Stimulated activated CD4-positive, alpha-beta T cell treated with anti-CD3 and anti-CD28 coated beads, Interleukin-1b, Interleukin-23, amount 100 ng/mL, for 1 hour (primary cell): ENCODE measurements at places on chromosomes 12 and 14.

GRCh38 chr12:4025181-4026019 lies 152.2 kb upstream of the PARP11 start:
- DNase-seq: no peak

DNA sequence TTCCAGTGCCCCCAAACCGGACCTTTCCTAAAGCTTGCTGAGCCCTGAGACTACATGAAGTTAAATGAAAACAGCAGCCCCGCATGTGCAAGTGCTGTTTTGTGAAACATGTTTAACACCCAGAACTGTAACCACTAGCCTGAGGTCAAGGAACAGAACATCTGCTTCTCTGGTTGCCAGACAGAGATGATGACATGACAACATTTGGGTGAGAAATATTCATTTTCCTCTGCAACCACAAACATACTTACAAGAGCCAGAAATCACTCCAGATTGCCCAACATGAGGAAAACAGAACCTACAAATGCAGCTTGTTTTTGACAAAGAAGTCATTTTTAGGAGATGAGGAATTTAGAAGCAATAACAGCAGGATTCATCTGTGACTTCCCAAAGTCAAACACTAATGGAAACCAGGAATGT lies 110.4 kb downstream of the BCAT1 start:
- no peak for DNase-seq

- no peak for DNase-seq
Observed at GRCh38 chr12:50707396-50707795, 56.5 kb upstream of the ATF1 start.

- DNase-seq: no peak
Observed at GRCh38 chr12:126953365-126953889, 1313.5 kb upstream of the TMEM132C start.

DNA sequence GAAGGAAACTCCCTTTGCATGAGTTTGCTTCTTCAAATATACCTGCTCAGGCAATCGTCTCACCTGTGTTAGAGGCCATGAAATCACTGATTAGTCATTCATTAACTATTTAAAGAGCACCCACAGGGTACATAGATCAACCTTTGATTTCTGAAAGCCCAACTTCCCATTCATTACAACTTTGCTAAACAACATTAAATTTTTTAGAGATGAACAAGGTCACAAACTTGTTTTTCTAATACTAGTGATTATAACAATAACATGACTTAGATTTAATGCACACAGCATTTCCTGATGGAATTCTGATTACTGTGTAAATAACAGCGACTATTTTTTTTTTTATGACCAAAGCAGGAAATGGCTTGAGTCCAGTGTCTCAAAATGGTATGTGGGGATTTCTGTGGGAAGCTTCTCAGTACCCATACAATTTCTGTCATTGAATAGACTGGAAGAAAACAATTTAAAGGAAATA lies 5.4 kb upstream of the ERO1A start:
- no peak for DNase-seq

- no peak for DNase-seq
Observed at GRCh38 chr12:130538343-130539095, 177.6 kb downstream of the RIMBP2 start.

GRCh38 chr12:116547955-116548501 lies 11.2 kb upstream of the MAP1LC3B2 start:
- DNase-seq: no peak

DNA sequence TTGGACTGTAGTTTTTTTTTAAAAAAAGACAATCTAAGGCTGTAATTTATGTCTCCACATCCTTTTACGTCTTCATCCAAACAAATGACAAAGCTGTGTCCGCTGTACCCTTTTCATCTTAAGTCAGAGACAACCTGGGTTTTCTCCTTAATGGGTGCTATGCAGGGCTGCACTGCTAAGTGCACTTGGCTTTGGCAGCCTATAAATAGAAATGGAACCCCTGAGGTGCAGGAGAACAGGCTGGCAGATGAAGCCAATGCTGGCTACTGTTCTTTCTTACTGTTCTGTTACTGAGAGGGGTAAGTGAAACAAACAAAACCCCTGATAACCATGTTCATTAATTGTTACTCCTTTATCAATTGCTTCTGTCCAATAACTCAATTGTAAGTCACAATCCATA lies 47.1 kb upstream of the KICS2 start:
- DNase-seq: no peak

GRCh38 chr14:105299654-105300541 lies 903 bp downstream of the BRF1 start:
- DNase-seq: no peak

DNA sequence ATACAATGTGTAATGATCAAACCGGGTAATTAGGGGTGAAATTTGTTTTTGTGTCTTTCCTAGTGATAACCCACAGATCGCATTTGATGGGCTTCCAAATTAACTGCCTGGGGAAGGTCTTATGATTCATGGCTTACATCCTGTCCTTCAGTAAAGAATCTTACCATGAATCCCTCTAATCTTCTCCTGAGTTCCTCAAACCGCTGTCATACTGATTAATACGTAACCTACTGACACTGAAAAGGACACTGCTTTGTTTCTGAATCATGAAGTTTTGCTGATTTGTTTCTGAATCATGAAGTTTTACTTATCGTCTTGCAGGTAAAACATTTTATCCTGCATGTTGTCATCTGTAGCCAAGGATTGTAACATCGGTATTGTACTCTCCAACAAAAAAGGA lies 52.0 kb upstream of the CRY1 start:
- no peak for DNase-seq

- DNase-seq: no peak
Observed at GRCh38 chr12:62785941-62786559, 148.9 kb downstream of the PPM1H start.

- DNase-seq: no peak
Observed at GRCh38 chr12:6981152-6982052, 10.7 kb downstream of the EMG1 start.

DNA sequence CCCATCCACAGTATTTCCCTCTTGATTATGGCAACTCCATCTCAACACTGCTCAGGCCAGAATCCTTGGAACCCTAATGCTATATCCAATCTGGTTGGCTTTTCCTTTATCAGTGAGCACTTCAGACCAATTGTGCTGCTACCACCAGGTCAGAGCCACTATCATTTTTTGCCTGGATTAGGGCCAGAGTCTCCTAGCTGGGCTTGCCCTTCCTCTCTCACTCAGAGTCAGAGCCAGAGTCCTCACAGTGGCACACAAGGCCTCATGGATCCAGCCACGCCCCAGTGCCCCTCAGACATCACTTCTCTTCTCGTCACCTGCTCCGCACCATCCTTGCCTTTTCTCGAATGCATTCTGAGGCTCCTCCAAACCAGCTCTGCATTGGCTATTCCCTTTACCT lies 211.1 kb downstream of the ANO6 start:
- DNase-seq: no peak

GRCh38 chr12:1811948-1812291 lies 8.4 kb upstream of the LRTM2 start:
- DNase-seq: no peak

DNA sequence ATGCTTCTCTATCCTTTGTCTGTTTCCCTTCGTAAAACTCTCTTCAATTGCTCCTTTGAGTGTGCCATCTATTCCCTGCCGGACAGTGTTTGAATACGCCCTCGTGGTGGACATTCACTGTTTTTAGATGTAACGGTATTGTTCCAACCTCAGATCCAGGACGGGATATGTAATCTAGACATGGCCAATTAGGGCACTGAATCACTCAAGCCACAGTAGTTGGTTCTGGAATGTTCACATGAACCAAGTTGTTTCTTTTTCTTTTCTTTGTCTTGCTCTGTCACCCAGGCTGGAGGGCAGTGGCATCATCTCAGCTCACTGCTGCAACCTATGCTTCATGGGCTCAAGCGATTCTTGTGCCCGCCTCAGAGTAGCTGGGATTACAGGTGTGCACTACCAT lies 204.2 kb upstream of the PLXNC1 start:
- no peak for DNase-seq

- peak; percentile 25 for DNase-seq
Observed at GRCh38 chr12:12927211-12928079, 24.5 kb downstream of the GPRC5D start.

GRCh38 chr14:104322531-104323366 lies 184.4 kb downstream of the KIF26A start:
- no peak for DNase-seq

GRCh38 chr12:95131589-95132340 lies 58.3 kb upstream of the NR2C1 start:
- no peak for DNase-seq

DNA sequence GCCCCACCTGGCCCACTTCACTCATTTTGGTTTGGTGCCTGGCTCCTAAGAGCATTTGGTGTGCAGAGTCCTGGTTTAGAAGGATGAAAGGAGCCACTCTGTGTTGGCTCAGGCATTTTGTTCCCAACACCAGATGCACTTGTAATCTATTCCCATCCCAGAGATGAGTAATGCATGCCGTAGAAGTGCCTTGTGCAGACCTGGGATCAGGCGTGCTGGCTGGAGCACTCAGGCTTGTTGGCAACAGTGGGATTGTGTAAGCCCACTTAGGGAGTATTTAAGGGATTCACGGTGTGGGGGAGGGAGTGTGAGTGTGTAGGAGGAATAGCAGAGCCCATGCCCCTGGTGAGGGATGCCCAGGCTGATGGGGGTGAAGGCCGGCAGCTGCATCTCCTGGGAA lies 501.5 kb upstream of the TBX3 start:
- DNase-seq: no peak

- no peak for DNase-seq
Observed at GRCh38 chr12:29710104-29710503, 73.6 kb downstream of the TMTC1 start.

GRCh38 chr14:97250931-97251330 lies 453.7 kb downstream of the VRK1 start:
- DNase-seq: no peak

- no peak for DNase-seq
Observed at GRCh38 chr12:104411826-104412641, 44.7 kb upstream of the CHST11 start.

- no peak for DNase-seq
Observed at GRCh38 chr12:25194214-25194613, 746 bp downstream of the DNAI7 start.

DNA sequence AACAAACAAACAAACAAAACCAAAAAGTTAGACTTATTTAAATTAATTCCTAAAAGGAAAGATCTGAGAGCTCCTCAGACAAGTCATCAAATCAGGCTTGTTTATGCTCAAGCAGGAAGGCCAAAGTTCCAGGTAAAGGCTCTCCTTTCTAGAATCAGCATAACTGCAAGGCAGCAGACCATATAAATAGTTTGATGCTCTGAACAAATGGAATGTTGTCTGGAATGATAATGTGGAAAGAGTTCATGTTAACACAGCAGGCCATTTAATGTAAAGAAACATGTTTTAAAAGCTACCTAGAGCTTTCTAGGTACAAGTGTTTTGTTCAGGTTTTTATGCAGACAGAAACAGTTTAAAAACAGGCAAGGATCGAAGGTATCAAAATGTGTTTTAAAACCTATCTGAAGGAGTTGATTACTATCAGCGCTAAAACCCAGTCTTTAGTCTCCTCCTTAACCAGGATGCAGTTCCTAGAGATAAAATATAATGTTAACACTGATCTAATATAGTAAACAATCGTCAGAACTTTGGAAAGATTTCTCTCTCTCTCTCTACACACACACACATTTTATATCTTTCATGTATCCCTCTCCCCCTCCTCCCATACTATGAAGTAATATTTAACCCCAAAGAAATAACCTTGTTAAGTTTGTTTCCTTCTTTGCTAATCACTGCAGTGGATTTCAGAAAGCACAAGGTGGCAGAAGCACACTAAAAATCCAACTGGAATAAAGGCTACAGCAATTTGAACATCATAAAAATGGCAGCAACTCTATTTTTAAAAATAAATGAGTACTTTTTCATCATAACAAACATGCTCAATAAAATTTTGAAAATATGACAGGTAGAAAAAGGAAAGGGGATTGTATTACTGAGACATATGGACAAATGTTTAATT lies 135.5 kb downstream of the PAWR start:
- no peak for DNase-seq

- DNase-seq: no peak
Observed at GRCh38 chr14:75972801-75973421, 8.9 kb downstream of the TGFB3 start.

GRCh38 chr14:89292579-89293313 lies 124.3 kb downstream of the FOXN3 start:
- no peak for DNase-seq

GRCh38 chr14:52835122-52835903 lies 43.9 kb upstream of the GNPNAT1 start:
- no peak for DNase-seq

DNA sequence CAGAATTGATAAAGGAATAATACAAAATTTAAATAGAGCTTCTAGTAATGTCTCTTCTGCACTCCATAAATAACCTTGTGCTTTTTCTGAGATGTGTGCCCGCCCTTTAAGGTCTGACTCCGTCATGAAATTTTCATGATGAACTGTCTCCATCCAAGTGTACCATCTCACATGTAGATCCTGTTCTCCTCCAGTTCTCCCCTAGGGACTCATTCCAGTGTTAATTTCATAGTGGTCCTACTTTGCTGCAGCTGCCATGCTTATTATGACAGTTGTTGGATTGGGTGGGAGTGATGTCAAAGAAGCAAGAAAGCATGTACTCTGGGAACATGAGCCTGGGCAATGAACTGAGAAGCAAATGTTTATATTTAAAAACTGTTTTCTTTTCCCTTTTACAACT lies 442.5 kb upstream of the PDE3A start:
- DNase-seq: no peak

- DNase-seq: no peak
Observed at GRCh38 chr14:25308244-25308643, 258.3 kb upstream of the STXBP6 start.

DNA sequence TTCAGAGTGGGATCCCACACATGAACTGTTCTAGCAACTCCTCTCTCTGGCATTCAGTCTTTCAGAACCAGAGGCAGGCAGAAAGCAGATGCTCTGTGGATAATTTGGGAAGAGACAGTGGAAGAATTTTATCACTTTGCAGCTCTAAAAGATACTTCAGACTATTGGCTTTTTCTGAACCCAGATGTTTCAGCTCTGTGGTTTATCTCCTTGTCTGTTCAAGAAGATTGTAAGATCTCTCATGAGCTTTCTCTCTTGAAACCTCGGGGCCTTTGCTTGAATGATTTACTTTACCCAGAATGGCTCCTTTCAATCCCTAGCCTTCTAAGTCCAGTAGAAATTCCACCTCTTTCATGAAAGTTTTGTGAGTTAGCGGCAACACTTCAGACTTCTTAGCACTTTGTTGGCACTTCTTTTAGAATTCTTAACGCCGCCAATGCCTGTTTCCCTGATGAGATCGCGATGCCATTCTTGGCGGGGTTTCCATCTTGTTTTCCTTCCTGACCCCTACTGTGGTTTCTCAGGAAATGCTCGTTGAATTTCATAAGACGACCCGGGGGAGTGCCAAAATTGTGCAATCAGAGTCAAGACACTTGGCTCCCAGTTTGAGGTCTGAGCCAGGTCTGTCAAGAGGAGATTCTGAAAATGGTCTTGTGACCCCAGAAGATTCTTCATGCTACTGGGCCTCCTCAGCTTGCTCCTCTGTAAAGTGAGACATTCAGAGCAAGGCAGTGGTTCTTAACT lies 107.0 kb upstream of the PRICKLE1 start:
- no peak for DNase-seq
